ENCODE measurements at places on chromosomes 11 and 22. TPM values are rescaled to one million over a fixed set of nuclear protein-coding genes. Genes with fewer than 3 reads are reported as not detected.

Gene NCAM1
- 0.30 TPM for total RNA-seq

Gene MS4A4E
- total RNA-seq, result not detected

Gene API5
- total RNA-seq, result 39.1 TPM

Gene PTGDR2
- not detected for total RNA-seq

Gene CAPN1
- 94.9 TPM for total RNA-seq

Gene INS
- total RNA-seq, result not detected

Gene PGGHG
- total RNA-seq, result 12.3 TPM

Gene SLC22A8
- not detected for total RNA-seq

Gene IFITM10
- total RNA-seq, result 0.82 TPM

Gene KCNJ5
- total RNA-seq, result 0.12 TPM

Gene IMMP1L
- 9.2 TPM for total RNA-seq

Gene CATSPER1
- 0.68 TPM for total RNA-seq

Gene VSIG2
- total RNA-seq, result not detected

Gene KDELR3
- 121 TPM for total RNA-seq

Measured in smooth muscle cell of the coronary artery (primary cell).